Mesenteric fat pad (tissue), 1 donor: ENCODE measurements at places on chromosomes 16 and 17. TPM values are rescaled to one million over a fixed set of nuclear protein-coding genes. Genes with fewer than 3 reads are reported as not detected.

Gene KRT24
- total RNA-seq: not detected

Gene IQCK
- 9.7 TPM for total RNA-seq

Gene C1QTNF8
- total RNA-seq: not detected

Gene OSBPL7
- total RNA-seq: 5.1 TPM

Gene RBBP6
- 46.1 TPM for total RNA-seq

Gene GPRC5C
- total RNA-seq: 17.9 TPM

Gene LMF1
- total RNA-seq: 16.0 TPM

Gene SLC16A5
- 12.3 TPM for total RNA-seq

Gene CCL18
- 51.9 TPM for total RNA-seq

GRCh38 chr16:89972244-89973234 is 24.0 kb downstream of the DEF8 start:
- DNase-seq: peak; percentile 99

DNA sequence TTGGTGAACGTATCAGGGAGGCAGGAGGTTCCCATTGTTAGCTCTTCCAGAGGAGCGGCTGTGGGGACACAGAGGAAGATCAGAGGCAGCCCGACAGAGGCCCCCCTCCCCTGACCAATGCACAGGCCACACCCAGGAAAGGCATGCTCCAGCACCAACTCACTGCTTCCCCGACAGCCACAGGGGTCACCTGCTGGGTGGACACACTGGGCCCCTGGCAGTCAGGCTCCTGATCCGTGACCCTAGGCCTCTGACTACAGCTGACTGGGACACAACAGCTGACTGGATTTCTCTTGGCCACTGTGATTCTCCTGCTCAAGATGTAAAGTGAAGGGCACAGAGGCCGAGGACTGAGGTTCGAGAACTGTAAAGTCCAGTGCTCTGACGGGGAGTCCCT is 63.5 kb downstream of the IL21R start:
- DNase-seq: no peak

DNA sequence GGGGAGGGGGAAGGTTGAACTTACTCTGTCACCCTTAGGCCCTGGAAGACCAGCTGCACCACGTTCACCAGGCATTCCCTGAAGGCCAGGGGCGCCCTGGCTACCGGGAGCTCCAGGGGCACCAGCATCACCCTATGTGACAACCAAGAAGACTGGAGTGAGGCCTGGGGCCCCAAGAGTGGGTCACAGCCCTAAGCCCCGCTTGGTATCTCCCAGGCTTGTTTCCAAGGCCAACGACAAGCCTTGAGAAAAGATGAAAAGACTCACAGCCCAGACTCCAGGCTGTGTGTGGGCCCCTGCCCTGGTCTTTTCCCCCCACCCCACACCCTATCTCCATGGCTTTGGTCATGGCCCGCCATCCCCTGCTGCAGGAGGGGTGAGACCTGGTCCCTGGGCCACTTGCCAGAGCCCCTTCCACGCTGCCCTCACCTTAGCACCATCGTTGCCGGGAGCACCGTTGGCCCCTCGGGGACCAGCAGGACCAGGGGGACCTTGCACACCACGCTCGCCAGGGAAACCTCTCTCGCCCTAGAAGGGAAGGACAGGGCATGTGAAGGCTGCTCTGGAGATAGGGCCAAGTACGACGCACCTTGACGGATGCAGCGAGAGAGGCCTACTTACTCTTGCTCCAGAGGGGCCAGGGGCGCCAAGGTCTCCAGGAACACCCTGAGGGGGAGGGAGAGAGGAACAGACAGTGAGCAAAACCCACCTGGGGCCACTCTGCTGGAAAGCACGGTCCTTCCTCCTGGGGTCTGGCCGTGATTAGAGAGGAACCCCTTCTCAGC is 9.9 kb downstream of the COL1A1 start:
- no peak for DNase-seq

GRCh38 chr17:29243792-29244191 is 2.9 kb upstream of the CRYBA1 start:
- DNase-seq: no peak

DNA sequence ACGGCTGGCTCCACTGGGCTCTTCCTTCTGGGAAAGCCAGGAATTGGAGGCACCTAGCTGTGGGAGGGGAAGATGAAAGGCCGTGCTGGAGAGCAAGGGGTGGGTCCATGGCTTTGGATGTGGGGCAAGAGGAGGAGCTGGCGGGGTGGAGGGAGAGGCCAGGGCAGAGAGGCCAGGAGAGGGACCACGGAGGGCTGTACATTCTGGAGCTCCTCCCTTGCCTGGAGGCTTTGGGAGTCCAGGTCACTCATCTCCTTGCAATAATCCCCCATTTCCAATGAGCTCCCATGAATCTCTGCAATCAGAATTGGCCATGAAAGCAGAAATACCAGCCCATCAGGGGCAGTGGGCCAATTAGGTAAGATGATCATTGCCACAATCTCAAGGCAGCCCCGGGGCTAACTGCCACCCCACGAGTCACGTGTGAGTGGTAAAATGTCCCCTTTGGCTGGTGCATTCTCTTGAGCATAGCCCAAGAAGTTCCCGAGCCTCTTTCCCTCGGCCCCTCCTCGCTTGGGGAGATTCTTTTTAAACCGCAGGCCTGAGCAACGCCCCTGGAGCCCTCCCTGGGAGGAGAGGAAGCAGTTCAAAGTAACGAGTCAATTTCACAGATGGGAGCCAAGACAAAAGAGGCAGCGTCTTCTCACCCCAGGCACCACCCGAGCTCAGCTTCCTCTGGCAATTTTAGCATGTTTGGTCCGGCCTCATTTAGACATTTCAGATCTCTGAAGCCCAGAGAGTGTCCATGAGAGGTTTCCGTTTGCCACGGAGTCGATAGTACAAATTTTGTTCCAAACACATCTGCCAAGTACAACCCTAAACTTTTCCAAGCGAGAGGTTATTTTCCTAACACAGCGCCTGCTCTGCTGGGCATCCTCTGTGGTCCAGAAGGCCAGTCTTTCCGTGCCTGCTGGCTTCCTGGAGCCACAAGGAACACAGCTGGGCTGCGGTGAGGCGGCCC is 13.4 kb downstream of the RTN4RL1 start:
- DNase-seq: no peak

- DNase-seq: no peak
Measured at GRCh38 chr17:40346765-40347158, 17.8 kb downstream of the GJD3 start.

GRCh38 chr16:88415381-88415705 is 32.6 kb downstream of the ZNF469 start:
- no peak for DNase-seq

- DNase-seq: no peak
Measured at GRCh38 chr17:2068031-2068518, 13.2 kb downstream of the HIC1 start.

GRCh38 chr17:266701-267667 is 85.5 kb upstream of the DOC2B start:
- peak; percentile 88 for DNase-seq

DNA sequence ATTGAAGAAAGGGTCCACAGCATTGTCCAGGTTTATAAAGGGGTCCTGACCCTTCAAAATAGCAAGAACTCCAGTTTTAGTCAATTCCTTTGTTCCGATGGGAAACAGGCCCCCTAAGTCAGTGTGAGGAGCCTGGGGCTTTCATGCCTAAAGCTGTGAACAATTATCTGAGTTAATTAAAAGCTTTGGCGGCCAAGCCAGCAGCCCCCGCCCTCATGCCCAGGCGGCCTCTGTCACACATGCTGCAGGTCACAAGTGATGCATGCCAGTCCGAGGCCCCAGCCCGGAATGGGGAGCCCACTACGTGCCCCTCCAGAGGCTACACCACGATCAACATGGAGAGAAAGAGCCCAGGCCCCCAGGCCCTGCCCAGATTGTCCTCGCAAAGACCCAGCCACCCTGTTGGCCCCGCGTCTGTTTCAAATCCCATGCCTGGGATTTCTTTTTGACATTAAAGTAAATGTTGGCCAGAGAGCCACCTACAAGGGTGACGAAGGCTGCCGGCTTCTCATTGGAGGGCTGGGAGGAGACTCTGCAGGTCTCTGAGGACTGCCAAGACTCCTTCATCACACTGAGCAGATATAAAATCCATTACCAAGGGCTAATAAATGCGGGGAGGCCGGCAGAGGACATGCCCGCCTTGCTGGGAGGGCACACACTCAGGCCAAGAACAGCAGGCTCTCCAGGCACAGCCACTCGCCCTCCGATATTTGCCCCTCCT is 14.5 kb upstream of the PITPNM3 start:
- peak; percentile 86 for DNase-seq

DNA sequence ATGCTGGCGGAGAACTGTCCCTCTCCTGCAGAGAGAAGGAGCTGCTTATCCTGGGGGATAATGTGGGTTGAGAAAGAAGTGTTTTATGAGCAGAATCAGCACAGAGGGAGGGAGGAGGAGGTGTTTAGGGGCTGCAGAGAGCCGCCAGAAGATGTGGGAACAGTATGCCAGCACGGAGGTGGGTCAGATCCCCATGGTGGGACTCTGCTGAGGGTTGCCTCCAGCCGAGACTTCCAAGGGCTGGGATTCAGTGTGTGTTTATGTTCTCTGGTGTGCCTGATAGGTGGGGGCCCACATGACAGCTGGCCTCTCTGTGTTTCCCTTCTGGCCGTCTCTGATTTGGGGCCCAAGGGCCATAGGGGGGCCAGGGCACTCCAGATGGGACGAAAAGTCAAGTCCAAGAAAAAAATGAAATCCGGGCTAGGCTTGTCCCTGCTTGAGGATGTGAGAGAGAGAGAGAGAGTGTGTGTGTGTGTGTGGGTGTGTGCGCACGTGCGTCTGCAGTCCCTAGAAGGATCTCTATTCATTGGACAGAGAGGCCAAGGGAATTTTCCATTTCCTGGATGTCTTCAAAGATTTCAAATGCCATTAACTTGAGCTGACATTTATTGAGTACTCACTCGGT is 21.6 kb downstream of the PRKCB start:
- no peak for DNase-seq

- DNase-seq: no peak
Measured at GRCh38 chr17:56159826-56160380, 6.6 kb downstream of the ANKFN1 start.

DNA sequence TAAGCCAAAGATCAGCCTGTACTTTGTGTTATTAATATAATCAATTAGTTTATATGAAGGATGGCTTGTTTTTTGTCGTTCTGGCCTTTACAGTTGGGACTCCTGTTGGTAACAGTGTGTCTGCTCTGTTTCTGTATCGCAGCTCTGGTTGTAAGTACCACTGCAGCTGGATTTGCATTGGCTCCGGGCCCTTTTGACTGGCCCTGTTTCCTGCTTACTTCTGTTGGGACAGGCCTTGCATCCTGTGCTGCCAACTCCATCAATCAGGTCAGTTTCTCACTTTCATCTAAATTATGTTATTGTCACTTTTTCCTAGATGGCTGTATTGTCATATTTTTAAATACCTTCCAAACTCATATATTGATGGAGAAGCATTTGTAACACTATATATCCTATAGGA is 32.7 kb downstream of the COX10 start:
- DNase-seq: no peak

GRCh38 chr16:12178251-12178990 is 201.9 kb downstream of the SNX29 start:
- no peak for DNase-seq

DNA sequence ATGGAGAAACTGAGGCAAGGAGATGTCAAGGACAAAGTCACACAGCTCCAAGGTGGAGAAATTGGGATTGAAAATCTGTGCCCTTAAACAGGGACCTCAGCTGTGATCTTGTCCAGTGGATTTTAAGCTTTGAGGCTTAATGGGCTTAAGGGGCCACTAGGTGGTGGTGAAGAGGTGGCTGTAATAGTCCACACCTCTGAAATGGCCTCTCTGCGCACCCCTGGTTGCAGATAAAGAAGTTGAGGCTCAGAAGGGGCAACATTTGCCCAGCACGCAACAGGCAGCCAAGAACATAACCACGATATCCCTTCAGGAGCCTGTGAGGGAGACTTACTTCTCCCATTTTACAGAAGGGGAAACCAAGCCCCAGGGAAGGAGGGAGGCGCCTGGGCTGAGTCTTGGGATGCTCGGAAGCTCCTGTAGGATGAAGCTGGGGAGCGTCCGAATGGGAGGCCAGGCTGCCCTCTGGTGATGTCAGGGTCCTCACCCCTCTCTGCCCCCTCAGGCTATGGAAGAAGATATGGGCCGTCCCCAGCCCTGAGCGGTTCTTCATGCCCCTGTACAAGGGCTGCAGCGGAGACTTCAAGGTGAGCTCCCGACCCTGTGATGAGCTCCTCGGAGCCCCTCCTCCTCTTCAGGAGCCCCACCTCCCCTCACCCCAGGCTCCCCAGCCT is 43.7 kb downstream of the IL21R start:
- no peak for DNase-seq

DNA sequence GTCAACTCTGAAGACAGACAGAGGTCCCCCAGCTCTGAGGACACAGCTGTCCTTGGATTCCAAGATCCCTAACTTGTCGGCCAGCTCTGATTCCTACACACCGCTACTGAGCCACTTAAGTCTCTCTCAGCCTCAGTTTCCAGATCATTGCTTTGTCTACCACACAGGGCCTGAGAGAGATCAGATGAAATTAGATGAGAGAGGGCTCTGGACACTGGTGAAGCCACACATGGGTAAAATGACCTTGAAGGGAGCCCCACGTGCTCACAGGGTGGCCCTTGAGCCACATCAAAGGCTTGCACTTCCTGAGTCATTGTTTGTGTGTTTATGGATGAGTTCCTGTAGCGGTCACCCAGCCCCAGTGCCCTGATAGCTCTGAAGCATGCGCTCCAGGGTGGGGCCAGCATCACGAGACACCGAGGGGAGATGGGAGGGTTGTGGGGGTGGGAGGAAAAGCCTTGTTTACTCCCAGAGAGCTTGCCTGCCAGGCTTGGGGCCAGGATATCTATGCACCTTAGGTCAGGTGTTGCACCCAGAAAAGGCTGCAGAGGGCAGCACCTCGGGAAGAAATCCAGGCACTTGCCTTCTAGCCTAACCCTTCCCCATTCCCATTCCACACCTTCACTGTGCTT is 32.7 kb upstream of the SLC6A2 start:
- DNase-seq: no peak

DNA sequence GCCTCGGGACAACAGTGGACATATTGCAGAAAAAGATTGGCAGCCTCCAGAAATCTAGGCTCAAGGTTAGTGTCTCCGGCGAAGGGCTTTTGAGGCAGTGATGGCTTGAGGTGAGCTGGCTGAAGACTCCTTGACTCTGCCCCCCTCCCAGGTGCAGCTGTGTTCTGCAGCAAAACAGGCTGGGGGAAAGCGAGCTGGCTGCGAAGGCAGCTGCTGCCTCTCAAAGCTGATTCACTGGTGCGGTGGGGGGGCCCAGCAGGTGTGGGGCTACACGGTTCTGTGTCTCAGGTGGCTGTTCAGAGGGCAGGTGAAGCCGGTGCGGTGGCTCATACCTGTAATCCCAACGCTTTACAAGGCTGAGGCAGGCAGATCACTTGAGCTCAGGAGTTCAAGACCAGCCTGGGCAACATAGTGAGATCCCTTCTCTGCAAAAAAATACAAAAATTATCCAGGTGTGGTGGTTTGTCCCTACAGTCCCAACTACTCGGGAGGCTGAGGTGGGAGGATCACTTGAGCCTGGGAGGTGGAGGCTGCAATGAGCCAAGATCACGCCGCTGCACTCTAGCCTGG is 22.9 kb downstream of the C16orf96 start:
- DNase-seq: no peak

GRCh38 chr17:19911033-19911432 is 43.3 kb upstream of the ULK2 start:
- no peak for DNase-seq

GRCh38 chr17:17971431-17972125 is 622 bp downstream of the TOM1L2 start:
- no peak for DNase-seq

GRCh38 chr16:20401475-20402016 is 3.0 kb downstream of the PDILT start:
- DNase-seq: no peak

- DNase-seq: no peak
Measured at GRCh38 chr16:794853-795466, 5.6 kb downstream of the GNG13 start.
